ENCODE measurements at places on chromosomes 2 and 18.
A peak's percentile ranks its signal among the peaks of the same experiment; 100 is the strongest.

GRCh38 chr18:63128237-63128974, 191.2 kb downstream of the BCL2 start:
- DNase-seq, result no peak

- peak; percentile 57 for DNase-seq
Measured at GRCh38 chr2:1743396-1744150, 742 bp downstream of the PXDN start.

DNA sequence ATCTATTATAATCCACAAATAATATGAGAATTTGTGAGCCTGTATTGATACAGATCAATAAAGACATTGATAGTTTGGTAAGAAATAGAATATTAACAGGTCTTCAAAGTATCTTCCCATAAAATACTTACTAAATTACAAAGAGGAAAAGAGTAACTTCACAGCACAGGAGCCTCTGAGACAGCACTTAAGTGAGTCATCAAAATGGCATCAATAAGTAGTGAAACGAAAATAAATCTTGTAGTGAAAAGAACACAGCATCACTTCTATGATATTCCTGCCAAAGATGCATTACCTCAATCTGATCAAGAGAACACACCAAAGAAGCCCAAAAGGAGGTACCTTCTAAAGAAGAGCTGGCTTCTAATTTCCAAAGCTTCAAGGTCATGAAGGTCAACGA, 116.4 kb downstream of the CBLN2 start:
- DNase-seq, result peak; percentile 44

GRCh38 chr2:40168546-40168945, 283.3 kb downstream of the SLC8A1 start:
- DNase-seq, result no peak

DNA sequence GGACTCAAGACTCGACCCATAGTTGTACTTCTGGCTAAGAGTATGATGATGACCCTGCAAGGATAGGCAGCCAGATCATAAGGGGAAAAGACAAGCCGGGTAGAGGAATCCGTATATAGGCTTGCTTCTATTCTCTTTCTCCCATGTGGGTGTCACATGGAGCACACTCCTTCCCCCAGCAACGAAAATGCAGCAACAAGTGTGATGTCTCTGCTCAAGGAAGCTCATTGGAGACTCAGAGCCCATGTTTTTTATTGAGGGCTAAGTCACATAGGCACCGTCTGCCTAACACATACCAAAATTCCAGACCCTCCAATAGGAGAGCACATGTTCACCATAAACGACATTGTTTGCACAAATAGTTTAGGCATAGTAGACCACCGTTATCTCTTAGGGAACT, 6.3 kb downstream of the ZNF2 start:
- DNase-seq, result no peak

DNA sequence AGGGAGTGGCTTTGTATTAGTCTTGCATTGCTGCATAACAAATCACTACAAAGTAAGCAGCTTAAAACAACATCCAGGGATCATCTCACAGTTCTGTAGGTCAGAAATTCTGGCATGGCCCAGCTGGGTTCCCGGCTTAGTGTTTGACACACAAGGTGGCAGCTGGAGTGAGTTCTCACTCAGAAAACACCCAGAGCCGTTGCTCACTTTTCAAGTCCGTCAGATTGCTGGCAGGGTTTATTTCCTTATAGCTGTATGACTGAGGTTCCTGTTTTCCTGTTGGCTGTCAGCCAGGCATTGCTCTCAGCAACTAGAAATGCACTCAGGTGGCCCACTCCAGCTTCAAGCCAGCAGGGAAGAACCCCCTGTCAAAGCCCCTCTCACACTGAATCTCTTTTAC, 324.1 kb downstream of the CCDC178 start:
- peak; percentile 87 for DNase-seq

GRCh38 chr2:45857867-45858520, 206.5 kb downstream of the PRKCE start:
- DNase-seq, result peak; percentile 40

GRCh38 chr2:36451512-36451911, 95.9 kb downstream of the CRIM1 start:
- DNase-seq, result no peak

- no peak for DNase-seq
Measured at GRCh38 chr2:181396256-181397123, 60.7 kb upstream of the ITGA4 start.

DNA sequence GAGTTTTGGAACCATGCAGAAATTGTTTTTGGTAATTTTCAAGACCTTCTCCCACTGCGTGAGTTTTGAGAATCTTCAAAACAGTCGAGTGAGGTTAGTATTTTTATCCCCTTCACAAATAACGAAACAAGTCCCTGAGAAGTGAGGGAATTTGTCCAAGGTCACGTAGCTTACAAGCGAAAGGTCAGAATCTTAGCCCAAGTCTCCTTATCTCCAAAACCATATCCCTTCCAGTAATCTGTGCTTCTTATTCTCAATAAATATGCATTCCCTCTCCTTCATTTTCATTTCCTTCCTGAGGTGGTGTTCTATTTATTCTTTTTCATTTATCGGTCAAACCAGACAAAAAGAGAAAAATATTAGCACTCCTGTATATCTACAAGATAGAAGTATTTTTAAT, 163.6 kb downstream of the MREG start:
- no peak for DNase-seq

DNA sequence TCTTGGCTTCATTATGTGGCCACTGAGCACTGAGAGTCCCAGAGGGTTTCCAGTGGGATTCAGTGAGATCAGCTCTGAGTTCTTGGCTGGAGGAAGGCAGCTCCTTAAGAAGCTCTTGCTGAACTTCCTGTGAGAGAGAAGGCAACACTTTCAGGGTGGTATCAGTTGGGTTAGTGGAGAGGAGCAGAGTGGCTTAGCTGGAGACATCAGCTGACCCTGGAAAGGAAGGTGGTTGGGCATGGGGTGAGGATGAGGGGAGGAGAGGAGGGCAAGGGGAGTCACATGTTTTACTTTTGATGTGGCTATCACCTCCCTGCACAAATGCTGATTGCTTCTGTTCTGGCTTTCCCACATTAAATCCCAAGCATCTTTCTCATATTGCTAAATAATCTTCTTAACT, 95.1 kb downstream of the ACOXL start:
- DNase-seq, result no peak

- no peak for DNase-seq
Measured at GRCh38 chr2:77588438-77588837, 66.3 kb upstream of the LRRTM4 start.

- DNase-seq, result no peak
Measured at GRCh38 chr2:161095314-161095713, 64.9 kb upstream of the TANK start.

GRCh38 chr18:8969639-8970390, 132.7 kb upstream of the NDUFV2 start:
- no peak for DNase-seq

GRCh38 chr2:6952101-6952500, 34.9 kb downstream of the RNF144A start:
- no peak for DNase-seq

GRCh38 chr2:5898667-5899066, 206.5 kb downstream of the SOX11 start:
- no peak for DNase-seq

- no peak for DNase-seq
Measured at GRCh38 chr2:238593236-238593635, 166.5 kb downstream of the ASB1 start.

- no peak for DNase-seq
Measured at GRCh38 chr2:173149491-173149890, 73.8 kb downstream of the MAP3K20 start.

DNA sequence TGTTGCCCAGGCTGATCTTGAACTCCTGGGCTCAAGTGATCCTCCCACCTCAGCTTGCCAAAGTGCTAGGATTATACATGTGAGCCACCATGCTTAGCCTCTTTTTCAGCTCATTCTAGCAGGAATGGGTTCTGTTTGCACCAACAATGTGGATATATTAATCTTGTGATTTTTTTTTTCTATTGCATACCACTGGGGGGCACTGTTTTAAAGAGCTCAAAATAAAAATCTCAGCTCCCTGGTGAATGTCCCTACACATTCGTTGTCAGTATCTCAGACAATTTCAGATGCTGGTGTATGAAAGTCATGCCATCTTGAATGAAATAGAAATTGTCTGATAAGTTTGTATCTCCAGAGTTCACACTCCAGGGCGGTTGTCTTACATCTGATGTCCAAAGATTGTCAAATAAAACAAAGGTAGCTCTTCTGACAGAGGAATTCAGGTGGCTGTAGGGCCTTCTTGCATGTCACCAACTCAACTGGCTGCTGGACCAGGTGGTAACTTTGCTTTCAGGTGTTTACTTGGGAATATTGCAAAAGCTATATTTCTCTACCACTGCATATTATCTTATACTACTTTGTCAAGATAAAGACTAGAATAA, 3.1 kb upstream of the MATN3 start:
- peak; percentile 64 for DNase-seq

DNA sequence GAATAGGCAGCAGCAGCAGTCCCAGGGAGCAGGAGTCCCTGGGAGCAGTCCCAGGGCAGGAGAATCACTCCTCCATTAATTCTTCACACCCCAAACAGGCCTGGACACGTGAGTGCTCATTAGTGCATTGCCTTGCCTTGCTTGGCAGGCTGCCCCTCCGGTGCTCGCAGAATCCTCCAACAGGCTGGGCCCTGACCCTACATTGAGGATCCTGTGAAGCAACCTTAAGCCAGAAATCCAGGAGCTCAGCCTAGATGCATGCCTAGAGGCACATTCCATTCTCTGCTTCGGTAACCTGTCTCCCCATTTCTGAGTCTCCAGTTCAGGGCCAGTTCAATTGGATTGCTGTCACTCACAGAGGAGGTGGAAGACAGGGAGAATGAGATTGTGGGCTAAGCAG, 97.4 kb upstream of the LRATD1 start:
- peak; percentile 46 for DNase-seq

- no peak for DNase-seq
Measured at GRCh38 chr18:63940008-63940407, 9.1 kb upstream of the HMSD start.

- DNase-seq, result peak; percentile 16
Measured at GRCh38 chr2:70304498-70304897, 2.6 kb upstream of the FAM136A start.

GRCh38 chr2:53473236-53473635, 294.4 kb upstream of the CHAC2 start:
- no peak for DNase-seq

DNA sequence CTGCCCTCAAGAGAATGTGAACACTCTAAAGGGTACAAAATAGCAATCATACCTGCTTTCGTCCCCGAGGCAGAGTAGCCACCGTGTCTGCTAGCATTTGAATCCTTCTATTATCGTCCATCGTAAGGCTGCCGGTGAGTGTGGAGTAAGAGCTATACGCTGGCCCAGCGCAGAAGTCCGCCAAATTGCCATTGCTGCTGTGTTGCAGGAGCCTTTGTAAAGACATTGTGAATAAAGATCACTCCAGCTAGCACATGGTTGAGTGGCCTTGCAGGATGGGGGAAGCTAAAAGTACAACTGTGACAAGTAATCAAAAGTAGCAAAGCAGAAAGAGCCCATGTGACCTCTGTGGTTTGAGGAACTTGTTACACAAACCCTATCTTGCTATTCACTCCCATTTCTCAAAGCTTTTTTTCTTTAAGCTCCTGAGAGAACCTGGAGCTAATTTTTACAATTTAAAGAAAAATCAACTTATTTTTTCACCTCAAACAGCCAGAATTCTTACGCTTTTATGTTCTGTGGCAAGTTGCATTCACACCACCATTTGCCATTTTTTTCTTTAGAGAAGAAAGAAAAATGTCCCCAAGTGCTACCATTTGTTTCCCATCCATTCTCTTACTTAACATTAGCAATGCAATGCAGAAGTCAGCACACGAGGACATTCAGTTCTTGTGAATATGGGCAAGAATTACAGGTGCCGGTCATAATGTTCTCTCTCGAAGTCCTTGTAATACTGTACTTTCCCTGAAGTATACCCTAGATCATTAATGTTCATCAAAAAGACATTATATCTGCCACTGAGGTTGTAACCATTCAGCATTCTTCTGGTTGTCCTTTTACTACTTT, at the start of gene CYTIP:
Gene CYTIP (minus strand): TSS at position 295 of the 846 bp plus-strand sequence. CDS start 69 bp downstream, at position 226.
- DNase-seq, result peak; percentile 16

DNA sequence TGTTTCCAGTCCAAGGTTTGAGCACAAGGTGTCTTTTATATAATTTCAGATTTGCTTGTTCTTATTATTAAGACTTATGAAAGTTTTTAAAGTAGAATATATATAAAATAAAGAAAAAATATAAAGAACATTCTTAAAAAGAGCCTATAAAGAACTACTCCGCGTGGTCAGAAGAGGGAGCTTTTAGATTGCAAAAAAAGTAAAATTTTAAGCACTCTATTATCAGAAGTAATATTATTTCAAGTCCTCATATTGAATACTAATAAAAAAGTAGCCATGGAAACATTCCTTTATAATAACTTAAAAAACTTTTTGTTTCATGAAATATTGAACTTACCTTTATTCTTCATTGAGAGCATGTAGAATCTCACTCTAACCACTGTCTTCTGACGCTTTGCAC, 51.4 kb downstream of the LINC00305 start:
- no peak for DNase-seq

DNA sequence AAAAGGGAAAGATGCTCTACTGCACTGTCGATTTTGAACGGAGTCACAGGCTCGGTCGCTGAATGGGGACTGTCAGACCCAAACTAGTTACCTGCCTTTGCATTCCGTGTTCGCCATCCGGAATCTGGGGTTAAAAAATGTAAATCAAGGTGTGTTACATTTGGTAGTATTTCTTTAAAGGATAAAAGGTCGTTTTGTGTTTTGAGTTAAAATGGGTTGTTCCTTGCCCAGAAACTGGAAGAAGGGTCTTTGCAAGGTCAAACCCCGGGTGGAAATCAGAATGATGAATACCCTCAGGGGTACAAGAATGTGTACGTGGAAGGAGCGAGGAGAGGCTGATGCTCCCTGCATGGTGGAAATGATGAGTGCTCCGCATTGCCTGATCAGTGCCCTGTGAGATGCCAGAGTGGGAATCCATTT, 1.0 kb downstream of the VSNL1 start:
- DNase-seq, result no peak

- DNase-seq, result peak; percentile 43
Measured at GRCh38 chr18:48896875-48897511, 53.8 kb downstream of the SMAD7 start.

- no peak for DNase-seq
Measured at GRCh38 chr2:144496092-144496976, 23.6 kb downstream of the ZEB2 start.

GRCh38 chr2:25505182-25505581, 163.5 kb upstream of the DNMT3A start:
- DNase-seq, result no peak

DNA sequence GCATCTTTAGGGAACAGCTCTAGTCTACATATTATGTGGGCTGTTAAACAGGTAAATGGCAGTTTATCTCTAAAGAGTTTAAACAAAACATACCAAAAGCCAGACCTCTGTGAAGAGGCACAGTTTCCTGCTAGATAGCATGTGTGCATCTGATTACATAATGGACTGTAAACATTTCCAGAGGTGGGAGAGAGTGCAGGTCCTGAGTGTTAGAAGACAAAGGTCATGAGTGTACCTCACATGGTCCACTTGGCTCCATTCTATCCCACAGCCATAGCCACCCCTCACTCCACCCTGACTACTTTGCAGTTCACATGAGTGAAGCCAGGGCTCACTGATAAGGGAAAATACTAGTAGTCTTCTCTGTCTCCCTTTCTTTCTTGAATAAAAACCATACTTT, 233.4 kb downstream of the MTX2 start:
- DNase-seq, result no peak

Data from kidney tubule cell (primary cell).